Stimulated activated CD4-positive, alpha-beta T cell treated with anti-CD3 and anti-CD28 coated beads, Interleukin-15, amount 100 ng/mL, for 1 hour (primary cell): ENCODE measurements at places on chromosomes 3 and 15.

GRCh38 chr3:196617256-196617655 is 22.2 kb upstream of the NRROS start:
- DNase-seq = no peak

- DNase-seq = no peak
Measured at GRCh38 chr15:78205856-78206255, 28.5 kb downstream of the ACSBG1 start.

GRCh38 chr3:145817870-145818483 is 343.0 kb downstream of the PLOD2 start:
- no peak for DNase-seq

DNA sequence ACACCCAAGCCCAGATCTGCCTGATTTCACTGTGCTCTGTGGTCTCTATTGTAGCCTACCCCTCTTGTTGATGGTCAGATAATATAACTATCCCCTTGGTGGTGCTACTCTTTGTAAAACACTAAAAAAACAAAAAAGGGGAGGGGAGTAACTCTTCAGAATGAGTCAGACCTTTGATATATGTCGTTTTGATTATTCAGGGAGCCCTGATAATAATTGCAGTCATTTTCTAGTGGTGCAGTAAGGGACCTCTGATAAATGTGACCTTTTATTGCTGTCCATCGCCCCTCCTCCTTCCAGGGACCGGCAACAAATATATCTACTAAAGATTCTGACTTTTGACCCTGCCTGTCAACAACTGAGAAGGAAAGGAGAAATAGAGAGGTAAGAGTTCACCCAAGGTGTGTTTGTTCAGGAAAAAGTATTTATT is 45.1 kb upstream of the MAGI1 start:
- DNase-seq = no peak

- no peak for DNase-seq
Measured at GRCh38 chr15:89143503-89144162, 55.4 kb downstream of the ABHD2 start.
